ENCODE measurements at places on chromosomes 3 and 15.
A peak's percentile ranks its signal among the peaks of the same experiment; 100 is the strongest.

- DNase-seq, result no peak
Measured at GRCh38 chr3:55621026-55621422, 133.9 kb upstream of the WNT5A start.

DNA sequence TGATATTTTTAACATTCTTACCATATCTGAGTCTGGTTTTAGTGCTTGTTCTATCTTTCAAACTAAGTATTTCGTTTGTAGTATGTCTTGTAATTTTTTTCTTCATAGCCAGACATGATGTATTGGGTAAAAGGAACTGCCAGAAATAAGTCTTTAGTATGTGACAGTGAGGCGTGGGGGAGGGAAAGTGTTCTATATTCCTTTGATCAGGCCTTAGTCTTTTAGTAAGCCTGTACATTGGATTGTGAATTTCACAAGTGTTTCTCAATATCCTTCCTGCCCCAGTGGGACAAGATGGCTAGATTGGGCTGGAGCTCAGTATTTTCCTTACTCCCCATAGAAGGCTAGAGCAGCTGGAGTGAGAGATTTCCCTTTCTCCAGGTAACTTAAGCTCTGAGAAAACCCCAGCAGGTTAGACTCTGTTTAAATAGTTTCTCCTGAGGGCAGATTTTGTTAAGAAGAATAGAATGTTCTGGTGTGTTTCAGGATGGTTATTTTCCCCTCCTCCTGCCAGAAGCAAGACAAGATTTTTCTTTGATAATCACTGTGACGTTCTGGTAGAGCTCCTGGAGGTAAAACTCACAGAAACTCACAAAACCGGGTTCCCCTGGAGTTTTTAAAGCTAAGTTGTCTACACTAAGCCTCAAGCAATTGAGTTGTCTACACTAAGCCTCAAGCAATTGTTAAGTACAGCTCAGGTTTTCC lies 140.7 kb upstream of the ARPP21 start:
- DNase-seq, result no peak

DNA sequence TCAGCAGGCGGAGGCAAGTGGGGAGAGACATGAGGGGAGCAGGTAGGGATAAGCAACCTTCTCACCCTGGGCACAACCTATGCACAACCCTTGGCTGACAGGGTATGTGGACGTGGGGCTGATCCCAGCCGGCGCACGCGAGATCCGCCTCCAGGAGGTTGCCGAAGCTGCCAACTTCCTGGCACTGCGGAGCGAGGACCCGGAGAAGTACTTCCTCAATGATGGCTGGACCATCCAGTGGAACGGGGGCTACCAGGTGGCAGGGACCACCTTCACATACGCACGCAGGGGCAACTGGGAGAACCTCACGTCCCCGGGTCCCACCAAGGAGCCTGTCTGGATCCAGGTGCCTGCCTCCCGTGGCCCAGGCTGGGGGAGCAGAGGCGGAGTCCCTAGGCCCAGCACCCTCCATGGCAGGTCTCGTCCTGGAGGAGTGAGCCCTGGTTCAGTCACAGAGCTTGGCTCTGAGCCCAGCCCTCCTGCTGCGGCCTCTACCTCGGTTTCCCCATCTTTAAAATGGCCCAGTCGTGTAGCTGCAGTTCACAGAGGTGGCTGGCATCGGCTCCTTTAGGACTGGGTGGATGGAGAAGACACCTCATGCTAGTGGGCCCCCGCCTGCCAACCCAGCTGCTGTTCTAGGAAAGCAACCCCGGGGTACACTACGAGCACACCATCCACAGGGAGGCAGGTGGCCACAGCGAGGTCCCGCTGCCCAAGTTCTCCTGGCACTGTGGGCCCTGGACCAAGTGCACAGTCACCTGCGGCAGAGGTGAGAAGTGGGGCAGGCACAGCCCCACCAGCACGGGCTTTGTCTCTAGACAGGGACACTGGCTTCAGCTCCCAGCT lies 96.0 kb downstream of the TBC1D2B start:
- no peak for DNase-seq

- DNase-seq, result no peak
Measured at GRCh38 chr15:82950295-82950694, 2.2 kb downstream of the HOMER2 start.

- DNase-seq, result peak; percentile 41
Measured at GRCh38 chr15:31111091-31111647, 9.6 kb upstream of the TRPM1 start.

GRCh38 chr3:89474333-89475130 lies 367.1 kb downstream of the EPHA3 start:
- DNase-seq, result no peak

- DNase-seq, result no peak
Measured at GRCh38 chr3:185332026-185332735, 30.8 kb upstream of the MAP3K13 start.

- no peak for DNase-seq
Measured at GRCh38 chr15:96107916-96108315, 222.6 kb upstream of the NR2F2 start.

GRCh38 chr3:11304175-11304574 lies 32.0 kb downstream of the ATG7 start:
- no peak for DNase-seq

- DNase-seq, result peak; percentile 53
Measured at GRCh38 chr3:187066228-187066995, 72.9 kb downstream of the RPL39L start.

GRCh38 chr3:114510201-114510600 lies 216.4 kb downstream of the TIGIT start:
- DNase-seq, result no peak

DNA sequence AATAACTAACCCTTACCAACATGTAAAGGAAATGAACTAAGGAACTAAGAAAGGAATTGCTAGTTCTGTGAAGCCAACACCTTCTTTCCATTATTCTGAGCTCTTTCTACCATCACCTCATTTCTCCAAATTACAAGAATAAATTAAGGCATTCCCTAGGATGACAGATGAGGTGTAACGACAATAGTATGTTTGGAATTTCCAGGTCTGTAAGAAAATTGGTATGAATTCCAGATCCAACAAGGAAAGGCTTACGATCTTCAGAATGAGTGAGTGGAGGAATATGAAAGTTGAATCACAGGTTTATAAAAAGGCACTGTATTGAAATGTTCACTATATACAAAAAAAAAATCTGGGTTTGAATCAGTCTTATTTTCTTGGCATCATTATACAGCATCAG lies 4.5 kb upstream of the NANOGP8 start:
- DNase-seq, result no peak

GRCh38 chr3:120198305-120198878 lies 86.6 kb downstream of the GPR156 start:
- no peak for DNase-seq

GRCh38 chr3:155805204-155805801 lies 775 bp downstream of the C3orf33 start:
- DNase-seq, result no peak

- DNase-seq, result peak; percentile 14
Measured at GRCh38 chr3:74532446-74532845, 82.0 kb downstream of the CNTN3 start.

DNA sequence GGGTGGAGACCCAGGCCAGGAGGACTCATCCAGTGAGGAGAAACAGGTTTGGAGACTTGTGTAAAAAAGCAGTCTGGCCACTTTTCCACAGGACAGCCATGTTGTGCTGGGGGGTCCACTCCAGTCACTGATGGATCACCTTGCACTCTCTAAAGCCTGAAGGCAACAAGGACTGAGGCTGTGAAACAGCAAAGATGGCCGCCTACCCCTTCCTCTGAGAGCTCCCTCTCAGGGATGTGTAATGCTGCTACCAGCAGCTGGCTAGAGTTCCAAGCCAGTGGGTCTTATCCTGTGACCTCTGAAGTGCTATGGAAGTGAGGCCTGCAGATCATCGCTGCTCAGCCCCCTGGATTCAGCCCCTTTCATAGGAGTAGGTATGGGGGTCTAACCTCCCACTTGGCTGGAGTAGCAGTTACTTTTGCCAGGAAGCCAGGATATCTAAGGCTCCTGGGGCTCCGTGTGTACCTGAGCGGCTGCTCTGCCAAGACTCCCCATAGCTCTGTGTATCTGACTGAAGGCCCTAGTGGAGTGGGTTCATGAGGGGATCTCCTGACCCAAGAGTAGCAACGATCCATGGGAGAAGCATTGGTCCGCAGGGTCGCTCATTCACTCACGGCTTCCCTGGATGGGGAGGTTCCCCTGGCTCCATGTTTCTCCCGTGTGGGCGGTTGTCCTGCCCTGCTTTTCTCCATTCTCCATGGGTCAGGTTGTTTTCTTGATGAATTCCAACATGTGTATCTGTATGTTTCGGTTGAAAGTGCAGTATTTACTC lies 69.9 kb upstream of the TNFSF10 start:
- no peak for DNase-seq

- DNase-seq, result no peak
Measured at GRCh38 chr3:27114684-27115083, 254.5 kb downstream of the NEK10 start.

GRCh38 chr3:126372413-126373145 lies 15.4 kb upstream of the KLF15 start:
- no peak for DNase-seq

GRCh38 chr3:147940405-147941193 lies 531.4 kb downstream of the ZIC1 start:
- no peak for DNase-seq

Measured in HFF-Myc (cell line).